ENCODE measurements at places on chromosomes 12 and 14. TPM values are rescaled to one million over a fixed set of nuclear protein-coding genes. Genes with fewer than 3 reads are reported as not detected.

Gene C3AR1
- total RNA-seq: 9.1 TPM

DNA sequence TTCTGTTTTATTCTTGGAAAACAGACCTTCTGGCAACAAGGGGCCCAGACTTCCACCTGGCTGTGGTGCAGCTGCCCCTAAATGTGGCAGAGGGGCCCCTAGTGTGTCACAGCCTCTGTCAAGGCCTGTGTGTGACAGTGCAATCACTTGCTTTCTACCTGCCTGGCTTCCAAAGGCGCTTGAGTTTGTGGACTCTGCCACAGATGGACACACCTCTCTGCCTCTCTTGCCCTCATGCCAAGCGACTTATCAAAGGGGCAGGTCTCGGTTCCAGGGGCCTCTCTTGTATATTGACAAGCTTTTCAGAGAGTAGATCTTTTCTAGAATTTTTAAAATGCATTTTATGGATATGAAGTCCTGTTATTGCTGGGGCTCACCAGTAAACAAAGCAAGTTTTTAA is 217.2 kb downstream of the SLC15A4 start:
- H3K27ac ChIP-seq: no peak overlapping the region
- no peaks in the 10 kb centered on the region for H3K27me3 ChIP-seq
- no peak overlapping the region for H3K4me3 ChIP-seq
- no peaks in the 10 kb centered on the region for H3K4me1 ChIP-seq
- DNase-seq: no peak

DNA sequence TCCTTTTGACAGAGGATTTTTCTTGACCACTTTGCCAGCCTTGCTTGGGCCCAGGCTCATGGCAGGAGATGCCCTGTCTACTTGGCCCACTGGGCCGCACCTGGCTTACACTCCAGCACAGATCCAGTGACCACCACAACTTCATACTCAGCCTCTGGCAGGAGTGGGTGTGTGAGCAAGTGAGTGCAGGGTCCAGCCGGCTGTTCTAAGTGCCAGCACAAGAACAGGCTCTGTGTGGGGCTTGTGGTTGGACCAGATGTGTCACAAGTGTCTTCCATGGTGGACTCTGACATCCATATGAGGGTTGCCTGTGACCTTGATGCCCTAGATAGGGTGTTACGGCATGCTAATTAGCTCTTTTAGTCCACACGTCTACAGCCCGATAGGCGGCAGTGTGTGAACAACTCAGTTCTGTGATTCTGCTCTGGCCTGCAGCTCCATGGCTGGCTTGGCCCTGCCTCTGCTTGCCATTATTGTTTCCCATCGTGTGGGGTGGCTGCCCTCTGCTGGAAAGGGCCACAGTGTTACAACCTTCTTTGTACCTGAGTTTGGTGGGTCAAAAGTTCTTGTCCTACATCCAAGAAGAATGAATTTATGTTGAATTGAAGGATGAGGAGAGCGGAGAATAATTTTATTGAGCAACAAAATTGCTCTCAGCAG is 1089.1 kb downstream of the SLC6A15 start:
- no peaks in the 10 kb centered on the region for H3K36me3 ChIP-seq
- no peaks in the 10 kb centered on the region for H3K4me1 ChIP-seq
- DNase-seq: peak; percentile 44
- H3K4me3 ChIP-seq: no peak overlapping the region
- H3K27me3 ChIP-seq: no peaks in the 10 kb centered on the region

Gene GARIN6
- total RNA-seq: not detected

- peak overlapping the region; percentile 12 for H3K27ac ChIP-seq
- H3K4me1 ChIP-seq: peaks cover 44% of the 10 kb centered on the region
- peak; percentile 63 for DNase-seq
- H3K4me3 ChIP-seq: no peak overlapping the region
- peaks cover 18% of the 10 kb centered on the region for H3K36me3 ChIP-seq
Observed at GRCh38 chr14:89504602-89505313, 87.7 kb upstream of the FOXN3 start.

DNA sequence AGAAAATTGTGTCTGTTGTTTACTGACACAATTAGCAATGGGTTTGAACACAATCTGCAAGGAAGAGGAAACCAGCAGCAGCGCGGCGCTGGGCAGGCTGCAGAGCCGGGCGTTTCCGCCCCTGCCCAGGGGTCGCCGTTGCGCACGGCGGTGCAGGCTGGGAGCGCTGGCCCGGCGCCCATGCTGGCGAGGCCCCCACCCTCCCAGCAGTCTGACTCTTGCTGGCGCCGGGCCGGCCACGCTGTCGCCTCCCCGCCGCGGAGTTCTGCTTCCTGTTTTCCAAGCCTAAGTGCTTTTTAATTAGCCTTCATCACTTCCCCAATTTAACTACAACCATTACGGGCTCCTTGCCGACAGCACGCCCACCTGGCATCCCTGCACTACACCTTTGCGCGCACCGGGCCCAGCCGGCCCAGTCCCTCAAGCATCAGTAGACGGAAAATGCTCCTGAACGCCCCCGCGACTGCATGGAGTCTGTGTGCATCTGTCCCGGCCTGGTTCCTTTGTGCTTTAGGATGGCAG is 212.1 kb downstream of the GXYLT1 start:
- peaks cover 11% of the 10 kb centered on the region for H3K4me1 ChIP-seq
- H3K4me3 ChIP-seq: peak overlapping the region; percentile 66
- no peak for DNase-seq
- H3K27me3 ChIP-seq: peaks cover 39% of the 10 kb centered on the region
- no peak overlapping the region for H3K27ac ChIP-seq
- no peaks in the 10 kb centered on the region for H3K36me3 ChIP-seq

DNA sequence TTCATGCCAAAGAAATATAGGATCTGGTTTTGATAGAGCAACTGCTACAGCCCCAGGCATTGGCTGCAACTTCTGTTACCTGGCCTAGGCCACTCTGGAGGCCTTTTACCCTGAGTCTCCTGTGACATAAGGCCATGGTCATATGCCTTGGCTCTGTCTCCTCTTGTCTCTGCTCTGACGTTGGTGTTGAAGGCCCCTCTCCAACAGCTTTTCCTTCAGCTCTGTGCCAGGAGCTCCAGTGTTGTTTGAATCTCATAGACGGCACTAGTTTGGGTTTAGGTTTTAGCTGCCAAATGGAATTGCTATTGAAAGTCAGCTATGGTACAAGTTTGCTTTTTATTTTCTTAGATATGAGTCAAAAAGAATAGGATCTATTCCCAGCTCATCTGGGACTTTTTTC is 41.1 kb downstream of the TTLL5 start:
- no peaks in the 10 kb centered on the region for H3K27me3 ChIP-seq
- peaks cover 28% of the 10 kb centered on the region for H3K36me3 ChIP-seq
- no peak overlapping the region for H3K4me3 ChIP-seq
- no peak overlapping the region for H3K27ac ChIP-seq

Gene KIF5A
- 1.4 TPM for total RNA-seq

DNA sequence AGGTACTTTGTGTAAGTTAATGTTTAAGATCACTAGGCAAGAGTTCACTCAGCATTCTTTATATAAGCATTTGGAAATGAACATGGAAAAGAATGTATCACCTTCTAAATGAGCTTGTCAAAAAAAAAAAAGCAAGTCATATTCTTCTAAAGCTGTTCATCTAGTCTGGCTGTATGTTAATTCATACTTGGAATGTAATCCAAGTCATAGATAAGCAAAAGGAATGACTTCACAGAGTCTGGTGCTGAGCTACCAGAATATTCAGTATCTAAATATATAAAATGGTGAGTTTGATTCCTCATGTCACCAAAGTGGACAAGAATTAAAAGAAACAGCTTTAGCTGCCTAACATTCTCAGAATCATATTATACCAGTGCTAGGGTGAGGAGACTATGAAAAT is 4.9 kb downstream of the OR6C4 start:
- H3K27ac ChIP-seq: no peak overlapping the region
- DNase-seq: no peak
- no peaks in the 10 kb centered on the region for H3K36me3 ChIP-seq

DNA sequence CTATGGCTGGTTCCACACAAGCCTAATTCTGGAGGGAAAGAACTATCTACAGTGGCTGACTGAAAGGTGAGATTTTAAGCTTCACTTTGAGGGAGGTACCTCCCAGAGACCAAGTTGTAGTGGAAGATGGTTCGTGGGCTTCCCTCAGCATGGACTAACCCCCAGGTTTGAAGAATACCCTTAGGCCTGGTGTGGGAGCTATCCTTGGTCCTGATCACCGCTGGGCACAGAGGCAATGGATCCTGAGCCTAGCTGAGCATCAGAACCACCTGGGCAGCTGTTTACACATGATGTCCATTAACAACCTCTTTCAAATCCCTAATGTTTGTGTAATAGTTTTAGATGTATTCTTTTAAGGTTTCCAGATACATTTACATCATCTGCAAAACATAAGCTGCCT is 10.3 kb downstream of the DAO start:
- peak; percentile 46 for DNase-seq
- H3K4me1 ChIP-seq: no peaks in the 10 kb centered on the region
- peaks cover 2% of the 10 kb centered on the region for H3K27me3 ChIP-seq

DNA sequence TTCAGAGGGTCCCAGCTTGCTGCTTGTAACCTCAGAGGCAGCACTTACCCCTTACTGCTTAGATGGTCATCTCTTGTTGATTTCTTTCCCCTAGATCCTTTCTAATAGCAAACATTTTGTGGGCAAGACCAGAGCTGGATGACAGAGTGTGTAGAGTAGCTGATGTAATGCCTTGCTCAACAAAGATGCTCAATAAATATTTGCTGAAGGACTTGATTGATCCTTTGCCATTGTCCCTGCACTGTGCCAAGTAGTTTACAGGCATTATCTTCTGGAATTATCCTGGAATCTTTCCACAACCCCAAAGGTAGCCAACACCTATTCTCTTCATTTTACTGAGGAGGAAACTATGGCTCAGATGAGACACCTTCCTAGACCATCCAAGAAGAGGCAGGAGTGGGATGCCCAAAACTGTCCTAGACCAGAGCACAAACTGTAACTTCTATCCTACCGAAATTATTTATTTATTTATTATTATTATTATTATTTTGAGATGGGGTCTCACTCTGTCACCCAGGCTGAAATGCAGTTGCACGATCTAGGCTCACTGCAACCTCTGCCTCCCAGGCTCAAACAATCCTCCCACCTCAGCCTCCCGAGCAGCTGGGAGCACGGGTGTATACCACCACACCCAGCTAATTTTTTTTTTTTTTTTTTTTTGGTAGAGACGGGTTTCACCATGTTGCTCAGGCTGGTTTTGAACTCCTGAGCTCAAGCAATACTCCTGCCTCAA is 1.4 kb downstream of the MMAB start:
- H3K36me3 ChIP-seq: peaks cover 13% of the 10 kb centered on the region
- H3K4me1 ChIP-seq: peaks cover 26% of the 10 kb centered on the region
- H3K27ac ChIP-seq: peak overlapping the region; percentile 9
- no peak overlapping the region for H3K4me3 ChIP-seq
- DNase-seq: no peak

Gene LHX5
- not detected for total RNA-seq

DNA sequence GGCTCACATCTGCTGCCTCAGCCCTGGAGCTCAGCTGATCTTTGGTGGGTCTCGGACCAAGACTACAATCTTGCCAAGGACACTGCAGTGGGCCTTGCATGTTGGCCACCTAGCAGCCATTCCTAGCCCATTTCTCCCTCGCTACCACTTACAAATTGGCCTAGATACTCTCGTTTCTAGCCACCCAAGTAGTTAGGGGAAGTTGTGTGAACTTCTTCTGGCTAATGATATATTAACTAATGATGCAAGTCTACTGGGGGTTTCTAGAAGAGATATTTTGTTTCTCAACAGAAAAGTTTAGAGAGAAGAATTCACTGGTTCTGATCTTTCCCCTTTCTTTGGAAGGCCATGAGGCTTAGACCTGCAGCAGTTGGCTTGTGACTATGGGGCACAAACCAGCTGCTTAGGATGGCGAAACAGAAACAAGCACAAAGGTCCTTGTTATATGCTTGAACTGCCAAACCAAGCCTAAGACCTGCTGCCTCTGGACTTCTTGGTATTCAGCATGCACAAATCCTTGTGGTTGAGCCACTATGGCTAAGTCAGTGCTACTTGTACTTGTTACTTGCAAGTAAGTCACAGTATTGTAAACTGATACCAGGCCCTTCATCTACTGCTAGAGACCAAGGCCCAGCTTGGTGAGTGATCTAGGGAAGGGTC is 30.5 kb upstream of the GPATCH2L start:
- H3K4me1 ChIP-seq: no peaks in the 10 kb centered on the region
- H3K27ac ChIP-seq: no peak overlapping the region
- no peaks in the 10 kb centered on the region for H3K36me3 ChIP-seq
- no peaks in the 10 kb centered on the region for H3K27me3 ChIP-seq

GRCh38 chr14:99037777-99038430 is 234.1 kb downstream of the BCL11B start:
- no peaks in the 10 kb centered on the region for H3K36me3 ChIP-seq
- H3K27me3 ChIP-seq: no peaks in the 10 kb centered on the region
- no peak overlapping the region for H3K4me3 ChIP-seq
- H3K27ac ChIP-seq: no peak overlapping the region
- no peak for DNase-seq
- no peaks in the 10 kb centered on the region for H3K4me1 ChIP-seq

- no peak overlapping the region for H3K4me3 ChIP-seq
- H3K27ac ChIP-seq: no peak overlapping the region
- no peak for DNase-seq
- no peaks in the 10 kb centered on the region for H3K27me3 ChIP-seq
- no peaks in the 10 kb centered on the region for H3K4me1 ChIP-seq
Observed at GRCh38 chr12:99035803-99036202, 390.7 kb downstream of the APAF1 start.
